Breast epithelium (tissue), 4 donors: ENCODE measurements at places on chromosomes 2 and 18.

GRCh38 chr2:237464757-237465391, 22.2 kb upstream of the MLPH start:
- no peak for DNase-seq

DNA sequence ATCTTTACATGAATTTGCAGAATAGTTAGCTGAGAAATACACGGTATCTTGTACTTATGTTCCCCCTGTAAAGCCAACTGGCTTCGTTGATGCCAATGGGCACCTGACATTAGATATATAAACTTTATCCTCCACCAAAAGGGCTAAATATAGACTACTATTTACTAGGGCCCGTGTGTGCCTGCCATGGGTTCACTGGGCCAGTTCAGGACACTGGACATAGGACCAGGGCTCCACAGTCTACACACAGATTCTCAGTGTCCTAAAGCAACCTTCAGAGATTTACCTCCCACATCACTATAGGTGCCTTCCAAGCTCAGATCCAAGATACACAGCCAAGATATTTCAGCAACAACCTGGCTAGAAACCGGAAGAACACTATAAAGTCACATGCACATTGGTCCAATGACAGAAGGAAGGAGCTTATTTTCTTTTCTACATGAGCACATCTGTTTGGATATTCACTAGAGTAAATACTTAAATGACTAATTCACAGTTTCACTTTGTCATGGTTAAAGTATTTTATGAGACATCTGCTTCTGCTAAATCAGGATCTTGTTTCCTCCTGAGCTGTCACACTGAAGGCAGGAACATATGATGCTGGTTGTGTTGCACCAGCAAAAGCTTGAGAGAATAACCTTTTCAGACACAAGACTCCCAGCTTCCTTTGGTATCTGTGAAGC, 95.1 kb downstream of the MYO5B start:
- DNase-seq: no peak

- no peak for DNase-seq
Measured at GRCh38 chr2:150483532-150483931, 3.9 kb downstream of the RND3 start.

- no peak for DNase-seq
Measured at GRCh38 chr2:226873826-226874225, 38.0 kb downstream of the RHBDD1 start.

DNA sequence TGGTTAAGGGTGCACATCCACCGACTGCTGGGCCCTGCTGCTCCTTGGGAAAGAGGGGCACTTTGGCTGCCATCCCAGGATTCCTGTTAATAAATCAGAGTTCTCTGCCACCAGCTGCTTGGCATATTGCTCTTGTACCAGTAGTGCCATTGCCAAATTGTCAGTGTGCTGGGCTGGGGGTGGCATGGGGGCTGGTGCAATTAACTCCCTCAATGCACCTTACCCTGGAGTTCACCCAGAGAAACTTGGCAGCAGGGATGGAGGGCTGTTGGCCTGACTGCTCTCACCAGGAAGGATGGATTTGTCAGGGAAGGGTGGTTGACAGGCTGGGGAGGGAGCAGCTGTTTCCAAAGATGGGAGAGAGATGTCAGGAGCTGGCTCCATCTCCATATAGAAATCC, 94.6 kb upstream of the SKOR2 start:
- DNase-seq: no peak

- DNase-seq: no peak
Measured at GRCh38 chr2:3566806-3567205, 8.3 kb upstream of the RPS7 start.

DNA sequence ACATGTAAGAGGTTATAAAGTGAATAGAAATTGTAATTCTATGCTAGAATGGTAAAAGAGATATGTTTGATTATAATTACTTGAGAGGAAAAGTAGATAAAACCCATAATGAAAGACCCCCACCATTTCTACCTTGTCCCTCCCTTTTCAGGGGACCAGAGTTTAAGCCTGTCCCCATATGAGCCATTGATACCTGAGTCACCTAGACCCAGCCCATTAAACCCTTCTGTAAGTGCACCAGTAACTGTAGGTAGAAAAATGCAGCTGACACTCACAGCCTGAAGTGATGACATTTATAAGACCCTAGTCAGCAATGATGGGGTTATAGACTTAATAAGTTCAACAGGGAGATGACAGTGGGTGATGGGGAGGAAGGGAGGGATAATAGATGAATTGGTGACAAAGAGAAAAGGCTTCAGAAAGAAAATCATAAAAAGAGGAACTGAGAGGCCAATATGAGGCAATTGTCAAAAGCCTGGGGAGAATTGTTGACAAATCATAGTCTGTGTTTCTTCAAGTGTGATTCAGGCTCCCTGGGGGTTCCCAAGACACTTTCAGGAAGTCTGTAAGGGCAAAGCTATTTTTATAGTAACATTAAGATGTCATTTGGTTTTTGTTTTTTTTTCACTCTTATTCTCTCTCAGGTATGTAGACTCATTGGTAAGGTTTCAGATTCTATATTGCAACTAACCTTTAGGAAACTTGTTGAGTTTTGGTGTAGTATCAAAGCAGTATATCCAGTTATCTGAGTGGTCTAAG, 544.2 kb downstream of the SATB2 start:
- no peak for DNase-seq

GRCh38 chr18:36331521-36331971, 34.0 kb downstream of the FHOD3 start:
- DNase-seq: no peak

- no peak for DNase-seq
Measured at GRCh38 chr2:26644188-26644835, 3.1 kb upstream of the CIB4 start.

GRCh38 chr2:143425896-143426295, 296.7 kb downstream of the ARHGAP15 start:
- no peak for DNase-seq

GRCh38 chr18:8757396-8757997, 52.1 kb downstream of the MTCL1 start:
- DNase-seq: no peak

DNA sequence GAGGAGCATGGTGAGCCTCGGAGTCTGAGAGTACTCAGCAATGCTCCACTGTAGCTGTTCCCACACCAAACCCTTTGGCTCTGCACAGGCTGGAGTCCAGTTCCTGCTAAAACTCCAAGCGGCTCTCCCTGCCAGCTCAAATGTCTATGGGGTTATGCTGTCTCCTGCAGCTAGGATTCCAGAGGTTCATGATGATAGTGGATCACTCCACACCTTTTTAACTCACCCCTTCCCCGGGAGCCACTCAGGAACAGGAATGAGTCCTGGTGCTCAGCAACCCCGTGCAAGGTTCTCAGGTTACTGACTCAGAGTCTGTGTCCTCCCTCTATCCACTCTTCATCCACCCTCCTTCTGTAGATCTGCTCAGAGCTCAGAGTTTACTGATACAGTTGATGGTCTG, 410.0 kb downstream of the CDH19 start:
- no peak for DNase-seq

DNA sequence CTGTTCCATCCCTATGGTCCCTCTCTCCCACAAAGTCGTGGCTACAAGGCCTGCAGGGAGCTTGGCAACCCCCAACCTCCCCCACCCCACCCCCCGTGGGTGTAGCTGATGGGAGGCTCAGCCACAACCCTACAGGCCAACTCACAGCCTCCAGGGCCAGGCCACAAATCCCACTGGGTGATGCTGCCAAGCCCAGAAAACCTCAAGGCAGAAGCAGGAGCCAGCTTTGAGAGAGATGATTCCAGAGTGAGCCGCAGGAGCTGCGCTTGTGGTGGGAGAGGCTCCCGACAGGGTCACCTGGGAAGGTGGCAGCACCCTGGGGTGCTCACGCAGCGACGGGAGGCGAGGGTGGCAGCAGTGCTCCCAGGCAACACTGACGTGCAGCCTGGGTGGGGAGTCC, 44.8 kb downstream of the ADCY3 start:
- DNase-seq: no peak

DNA sequence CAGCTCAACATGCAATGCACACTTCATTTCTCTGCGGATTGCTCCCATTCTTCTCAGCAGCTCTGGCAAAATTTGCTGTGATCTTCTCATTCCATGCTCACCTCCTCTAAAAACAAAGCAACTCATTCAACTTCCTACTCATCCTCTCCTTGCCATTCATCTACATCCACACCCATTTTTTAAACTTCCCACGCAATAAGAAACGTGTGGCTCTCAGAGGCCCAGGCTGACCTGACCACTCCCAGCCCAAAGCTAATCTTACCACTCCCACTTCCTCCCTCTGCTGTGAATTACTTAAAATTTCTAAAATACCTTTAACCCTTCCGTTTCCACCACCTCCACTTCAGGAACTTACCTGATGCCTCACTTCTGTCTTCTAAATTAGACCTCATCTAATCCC, 15.2 kb downstream of the ABCB11 start:
- no peak for DNase-seq
